ENCODE measurements at places on chromosomes 7 and 10.

GRCh38 chr7:86328801-86329433 lies 314.8 kb upstream of the GRM3 start:
- DNase-seq = no peak

DNA sequence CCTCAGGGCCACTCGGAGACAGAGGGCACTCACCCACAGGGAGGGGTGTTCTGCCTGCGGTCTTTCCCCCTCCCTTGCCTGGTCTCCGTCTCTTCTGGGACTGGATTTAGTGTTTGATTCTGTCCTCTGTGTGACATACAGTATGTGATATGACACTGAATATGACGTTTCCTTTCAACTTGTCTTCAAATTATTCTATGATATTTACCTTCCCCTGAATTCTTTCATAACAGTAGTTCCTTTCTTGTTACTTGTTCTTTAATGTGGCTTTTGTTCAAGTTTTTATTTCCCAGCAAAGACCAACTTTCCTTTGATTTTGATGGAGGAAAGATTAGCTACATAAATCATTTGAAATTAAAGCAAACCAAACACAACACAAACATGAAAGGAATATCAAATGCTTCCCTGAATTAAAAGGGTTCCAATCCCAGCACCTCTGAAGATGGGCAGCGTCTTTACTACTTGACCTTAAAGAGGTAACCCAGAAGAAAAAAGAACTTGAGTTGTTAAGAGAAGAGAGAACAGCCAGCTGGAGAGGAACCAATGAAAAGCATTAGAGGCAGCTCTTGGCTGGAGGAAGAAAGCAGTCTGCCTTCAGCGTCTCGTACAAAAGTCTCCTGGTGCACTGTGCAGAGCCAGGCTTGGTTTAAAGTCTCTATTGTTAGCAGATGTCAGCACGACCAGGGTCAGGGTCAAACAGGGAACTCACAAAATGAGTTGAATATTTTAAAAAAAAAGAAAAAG lies 18.3 kb upstream of the RHEB start:
- DNase-seq = no peak

DNA sequence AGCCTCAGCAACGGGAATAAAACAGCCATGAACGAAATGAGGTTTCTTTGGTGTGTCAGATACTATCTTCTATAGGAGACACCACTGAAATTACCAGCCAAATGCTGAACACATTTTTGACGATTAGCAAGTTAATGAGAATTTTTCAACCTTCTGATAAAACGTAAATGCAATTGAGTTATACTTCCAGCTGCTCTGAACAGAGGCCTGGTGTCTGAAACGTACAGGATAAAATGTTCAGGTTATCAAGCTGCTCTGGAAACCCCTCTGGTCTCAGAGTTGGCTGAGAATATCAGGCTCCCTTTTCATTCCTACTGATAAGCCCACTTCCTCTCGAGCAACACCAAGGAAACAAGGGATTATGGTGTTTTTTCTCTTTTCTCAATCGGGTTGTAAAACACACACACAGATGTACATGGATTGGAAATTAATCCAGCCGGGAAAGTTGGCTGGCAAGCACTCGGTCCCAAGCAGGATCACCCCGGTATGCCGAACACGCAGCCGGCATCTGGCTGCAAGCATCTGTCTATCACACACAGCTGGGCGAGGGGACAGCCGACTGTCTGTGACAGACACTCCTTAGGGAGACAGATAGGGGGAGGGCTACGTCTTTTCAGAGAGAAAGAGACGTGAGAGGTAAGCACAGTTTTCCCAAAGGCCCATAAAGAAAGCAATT lies 171.8 kb downstream of the PRKAG2 start:
- DNase-seq = no peak

DNA sequence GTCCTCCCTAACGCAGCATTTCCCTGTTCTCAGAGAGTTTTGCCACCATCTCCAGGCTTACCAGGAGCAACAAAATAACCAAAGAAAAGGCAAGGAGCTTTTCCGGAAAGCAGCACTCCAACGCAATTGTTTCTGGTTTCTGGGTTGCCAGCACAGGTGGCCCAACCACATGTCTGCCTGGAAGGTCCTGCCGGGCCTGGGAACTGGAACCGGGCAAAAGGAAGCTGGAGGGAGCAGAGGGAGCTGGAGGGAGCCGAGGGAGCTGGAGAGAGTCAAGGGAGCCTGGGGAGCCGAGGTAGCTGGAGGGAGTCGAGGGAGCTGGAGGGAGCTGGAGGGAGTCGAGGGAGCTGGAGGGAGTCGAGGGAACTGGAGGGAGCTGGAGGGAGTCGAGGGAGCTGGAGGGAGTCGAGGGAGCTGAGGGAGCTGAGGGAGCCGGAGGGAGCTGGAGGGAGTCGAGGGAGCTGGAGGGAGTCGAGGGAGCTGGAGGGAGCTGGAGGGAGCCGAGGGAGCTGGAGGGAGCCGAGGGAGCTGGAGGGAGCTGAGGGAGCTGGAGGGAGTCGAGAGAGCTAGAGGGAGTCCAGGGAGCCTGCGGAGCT lies 54.6 kb downstream of the STK32C start:
- DNase-seq = no peak

- no peak for DNase-seq
Measured at GRCh38 chr7:75813084-75813483, 522 bp downstream of the CCL24 start.

GRCh38 chr7:114862406-114862805 lies 59.5 kb upstream of the MDFIC start:
- DNase-seq = no peak

DNA sequence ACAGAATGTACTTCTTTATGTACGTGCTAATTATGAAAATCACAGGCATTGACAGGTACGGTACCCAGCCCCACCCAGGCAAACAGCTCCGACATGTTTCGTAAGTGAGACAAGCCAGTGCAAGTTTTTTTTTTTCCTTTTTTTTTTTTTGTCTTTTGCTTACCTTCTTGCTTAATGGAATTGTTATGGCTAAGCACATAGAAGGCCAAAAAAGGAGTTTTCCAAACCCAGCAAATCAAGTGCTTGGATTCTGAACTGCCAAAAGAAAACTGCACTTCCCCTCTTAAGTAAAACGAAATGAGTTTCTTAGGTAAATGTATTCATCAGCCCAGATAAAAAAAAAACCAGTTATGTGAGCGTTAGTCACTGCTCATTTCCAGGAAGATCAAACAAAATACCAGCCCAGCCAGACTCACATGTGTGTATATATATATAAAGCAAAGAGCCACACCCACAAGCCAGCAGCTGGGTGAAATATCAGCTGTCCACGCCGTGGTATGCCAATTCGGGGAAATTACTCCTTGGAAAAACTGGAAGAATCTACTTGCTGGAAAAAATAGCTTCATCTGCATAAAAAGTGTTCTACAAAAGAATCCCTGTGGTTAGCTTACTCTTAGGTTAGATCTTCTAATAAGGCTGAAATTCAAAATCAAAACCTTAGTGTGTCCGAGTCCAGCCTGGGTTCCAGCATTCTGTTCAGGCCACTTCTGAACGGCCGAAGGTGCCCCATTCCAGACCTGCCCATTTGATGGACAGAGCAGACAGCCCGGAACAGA lies 8.0 kb downstream of the KLF6 start:
- peak; percentile 89 for DNase-seq

GRCh38 chr10:24415455-24416125 lies 206.7 kb downstream of the KIAA1217 start:
- DNase-seq = no peak

DNA sequence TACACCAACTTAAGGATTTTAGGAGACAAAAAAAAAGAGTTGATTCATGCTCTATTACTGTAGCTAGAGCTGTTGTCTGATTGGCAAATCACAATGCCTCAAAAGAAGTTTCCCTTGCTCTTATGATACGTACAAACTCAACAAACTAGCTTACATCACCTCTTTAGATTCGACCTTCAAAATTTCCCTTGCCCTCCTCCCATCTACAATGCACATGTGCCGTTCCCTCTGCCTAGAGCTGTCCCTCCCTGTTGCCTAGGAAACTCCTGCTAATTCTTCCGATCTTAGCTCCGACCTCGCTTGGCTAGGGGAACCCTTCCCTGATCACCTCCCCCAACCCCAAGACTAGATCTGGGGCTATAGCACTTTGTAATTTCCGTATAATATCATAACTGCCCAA lies 55.4 kb downstream of the MAP3K8 start:
- no peak for DNase-seq

- no peak for DNase-seq
Measured at GRCh38 chr10:114367351-114368056, 36.8 kb downstream of the AFAP1L2 start.

DNA sequence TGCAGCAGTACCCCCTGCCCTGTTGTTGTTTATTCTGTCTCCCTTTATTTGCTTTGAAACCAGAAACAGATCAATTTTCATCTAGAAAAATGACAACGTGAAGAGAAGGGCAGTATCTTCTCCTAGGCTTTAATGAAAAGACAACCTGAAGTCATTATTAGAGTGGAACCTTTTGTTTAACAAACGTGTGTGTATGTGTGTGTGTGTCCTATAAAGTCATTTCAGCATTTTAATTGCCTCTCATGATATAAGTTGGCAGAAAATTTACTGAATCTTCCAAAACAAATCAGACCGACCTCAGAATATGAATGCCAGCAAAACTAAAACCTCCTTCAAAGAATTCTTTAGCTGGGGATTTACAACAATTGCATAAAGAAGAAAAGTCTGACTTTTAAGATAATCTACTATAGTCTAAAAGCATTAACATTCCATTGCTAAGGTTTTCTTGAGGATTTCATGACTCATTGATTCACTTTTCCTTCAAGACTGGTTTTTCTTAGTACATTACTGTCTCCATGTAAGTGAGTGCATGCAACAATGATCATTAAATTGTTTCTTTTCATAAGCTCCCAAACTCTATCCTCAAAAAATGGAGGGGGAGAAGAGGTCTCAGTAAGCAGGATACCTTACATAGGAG lies 3.2 kb downstream of the GLI3 start:
- DNase-seq = no peak

DNA sequence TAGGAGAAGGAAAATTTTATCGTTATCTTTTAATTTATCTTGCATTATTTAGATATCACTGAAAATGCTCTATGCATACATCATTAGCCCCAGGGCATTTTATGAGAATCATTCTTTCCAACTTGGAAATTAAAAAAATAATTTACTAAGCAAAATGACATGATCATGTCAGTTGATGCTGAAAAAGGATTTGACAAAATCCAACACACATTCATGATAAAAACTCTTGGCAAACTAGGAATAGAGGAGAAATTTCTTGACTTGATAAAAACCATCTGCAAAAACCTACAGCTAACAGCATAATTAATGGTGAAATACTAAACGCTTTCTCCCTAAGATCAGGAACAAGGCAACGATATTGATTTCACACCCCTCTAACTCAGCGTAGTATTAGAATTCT lies 40.2 kb upstream of the RSU1 start:
- DNase-seq = no peak

- no peak for DNase-seq
Measured at GRCh38 chr10:116747325-116747724, 5.0 kb upstream of the HSPA12A start.

DNA sequence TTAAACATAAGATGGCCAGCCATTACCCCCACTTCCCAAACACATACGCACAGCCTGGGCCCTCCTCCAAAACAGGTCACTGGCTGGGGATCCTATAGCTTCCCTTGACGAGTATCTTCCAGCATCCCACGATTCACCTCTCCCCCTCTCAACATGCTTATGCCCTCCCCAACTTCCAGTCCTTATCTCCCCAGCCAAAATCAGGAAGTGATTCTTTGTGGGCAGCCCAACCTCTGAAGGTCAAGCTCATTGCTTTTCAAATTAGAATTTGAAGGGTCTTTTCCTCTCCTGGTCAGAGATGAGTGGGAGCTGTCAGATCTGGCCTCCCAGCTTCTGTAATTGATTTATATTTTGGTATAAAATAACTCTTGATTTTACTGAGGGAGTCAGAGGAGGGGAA lies 133.6 kb downstream of the ATXN7L1 start:
- DNase-seq = no peak

- no peak for DNase-seq
Measured at GRCh38 chr10:73655257-73655989, 406 bp downstream of the SYNPO2L start.

GRCh38 chr10:58791137-58791536 lies 278.5 kb downstream of the BICC1 start:
- DNase-seq = no peak

GRCh38 chr10:15605740-15606369 lies 113.9 kb downstream of the ITGA8 start:
- DNase-seq = no peak

DNA sequence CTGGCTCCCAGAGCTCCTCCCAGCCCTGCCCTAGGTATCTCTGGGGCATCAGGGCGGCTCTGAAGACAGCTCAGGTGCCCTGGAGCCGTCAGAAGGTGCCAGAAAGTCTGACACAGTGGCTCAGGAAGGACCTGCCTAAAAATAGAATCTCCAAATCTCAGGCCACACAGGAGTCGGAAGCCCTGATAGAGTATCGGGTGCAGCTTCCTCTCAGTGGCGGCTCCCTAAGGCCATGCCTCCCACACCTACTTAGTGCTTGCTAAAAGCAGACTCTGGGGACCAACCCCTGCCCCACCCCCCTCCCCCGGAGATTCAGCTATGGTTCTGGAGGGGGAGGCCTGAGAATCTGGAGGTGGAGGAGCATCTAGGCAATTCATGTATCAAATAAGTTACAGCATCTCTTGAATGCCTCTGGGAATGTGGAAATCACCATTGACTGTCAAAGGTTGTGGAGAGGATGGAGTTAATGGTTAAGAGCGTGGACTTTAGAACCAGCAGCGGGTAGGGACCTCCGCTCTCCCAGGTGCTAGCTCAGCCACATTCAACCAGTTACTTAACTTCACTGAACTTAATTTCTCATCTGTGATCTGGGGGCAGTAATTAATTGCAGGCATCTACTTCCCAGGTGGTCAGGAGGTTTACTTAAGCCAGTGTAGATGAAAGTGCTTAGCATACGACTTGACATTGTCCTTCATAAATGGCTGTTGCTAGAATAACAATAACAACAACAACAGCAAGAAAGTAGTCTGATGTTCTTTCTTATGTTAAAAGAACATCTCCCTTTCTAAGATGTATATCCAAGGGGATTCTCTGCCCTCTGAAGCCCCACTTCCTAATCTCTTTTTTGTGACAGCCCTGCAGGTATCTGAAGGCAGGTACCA lies 38.6 kb upstream of the MXI1 start:
- DNase-seq = no peak

DNA sequence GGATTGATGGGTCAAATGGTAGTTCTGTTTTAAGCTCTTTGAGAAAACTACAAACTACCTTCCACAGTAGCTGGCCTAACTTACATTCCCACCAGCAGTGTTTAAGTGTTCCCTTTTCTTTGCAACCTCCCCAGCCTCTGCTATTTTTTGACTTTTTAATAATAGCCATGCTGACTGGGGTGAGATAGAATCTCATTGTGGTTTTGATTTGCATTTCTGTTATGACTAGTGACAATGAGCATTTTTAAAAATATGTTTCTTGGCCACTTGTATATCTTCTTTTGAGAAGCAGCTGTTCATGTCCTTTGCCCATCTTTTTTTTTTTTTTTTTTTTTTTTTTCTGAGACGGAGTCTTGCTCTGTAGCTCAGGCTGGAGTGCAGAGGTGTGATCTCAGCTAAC lies 155.2 kb upstream of the BMPER start:
- DNase-seq = no peak

All from CD4-positive, alpha-beta T cell treated with Interferon alpha-2 for 1 hour (primary cell).